ENCODE measurements at places on chromosomes 3 and 15.

DNA sequence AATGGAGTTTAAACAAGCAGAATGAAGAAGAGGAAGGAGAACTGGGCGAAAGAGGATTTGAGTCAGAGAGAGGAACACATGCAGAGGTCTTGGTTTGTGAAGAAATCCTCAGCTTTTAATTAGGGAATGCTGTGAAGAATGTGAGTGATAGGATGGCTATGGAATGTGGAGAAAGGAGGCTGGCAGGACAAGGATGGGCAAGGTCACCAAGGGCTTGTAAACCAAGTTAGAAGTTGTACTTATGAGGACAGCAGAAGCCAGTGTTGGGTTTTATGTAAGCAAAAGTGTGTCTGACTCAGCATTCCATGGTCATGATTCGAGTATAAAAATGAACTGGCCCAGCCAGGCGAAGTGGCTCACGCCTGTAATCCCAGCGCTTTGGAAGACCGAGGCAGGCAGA is 60.0 kb upstream of the IL12A start:
- DNase-seq = no peak

GRCh38 chr3:173411375-173411973 is 13.9 kb downstream of the NLGN1 start:
- DNase-seq = no peak

GRCh38 chr3:106277731-106278130 is 408.9 kb upstream of the CBLB start:
- no peak for DNase-seq

DNA sequence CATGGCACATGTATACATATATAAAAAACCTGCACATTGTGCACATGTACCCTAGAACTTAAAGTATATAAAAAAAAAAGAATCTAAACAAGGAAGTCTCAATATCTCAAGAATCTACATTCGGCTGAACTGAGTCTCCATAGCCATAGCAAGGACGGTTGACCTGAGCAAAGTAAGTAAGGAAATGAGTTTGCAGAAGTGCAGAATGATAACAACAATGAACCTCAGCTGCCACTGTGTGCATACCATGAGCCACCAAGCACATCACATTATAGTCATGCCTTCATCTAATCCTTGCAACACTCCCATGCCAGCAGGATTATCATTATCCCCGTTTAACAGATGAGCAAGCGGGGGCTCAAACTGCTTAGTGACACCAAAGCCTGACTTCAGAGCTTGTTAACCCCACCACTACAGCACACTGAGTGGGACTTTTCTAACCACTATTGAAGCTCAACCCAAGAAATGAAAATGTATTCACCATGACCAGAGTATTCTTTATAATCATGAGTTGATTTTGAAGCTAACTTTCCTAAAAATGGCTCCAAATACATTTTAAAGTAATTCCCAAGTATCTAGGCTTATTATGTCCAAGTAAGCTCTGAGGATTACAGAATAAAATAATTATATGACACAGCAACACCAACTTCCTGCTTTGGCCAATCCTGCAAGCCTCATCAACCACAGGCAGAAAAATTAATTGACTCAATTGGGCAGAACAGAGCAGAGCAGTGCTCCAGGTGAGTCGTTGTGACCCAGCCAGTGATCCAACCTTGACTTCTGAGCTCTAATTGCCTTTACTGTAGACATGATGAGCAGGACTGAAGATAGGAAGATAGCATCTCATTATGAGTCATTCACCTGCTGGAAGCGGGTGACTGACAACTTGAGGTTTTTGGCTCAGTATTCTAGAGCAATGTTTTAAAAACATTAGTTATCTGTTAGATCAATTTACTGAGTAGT is 47.3 kb upstream of the IL12A start:
- DNase-seq = no peak

GRCh38 chr15:47541562-47541961 is 175.7 kb upstream of the SEMA6D start:
- no peak for DNase-seq

GRCh38 chr3:14798231-14798630 is 20.5 kb upstream of the FGD5 start:
- DNase-seq = no peak

DNA sequence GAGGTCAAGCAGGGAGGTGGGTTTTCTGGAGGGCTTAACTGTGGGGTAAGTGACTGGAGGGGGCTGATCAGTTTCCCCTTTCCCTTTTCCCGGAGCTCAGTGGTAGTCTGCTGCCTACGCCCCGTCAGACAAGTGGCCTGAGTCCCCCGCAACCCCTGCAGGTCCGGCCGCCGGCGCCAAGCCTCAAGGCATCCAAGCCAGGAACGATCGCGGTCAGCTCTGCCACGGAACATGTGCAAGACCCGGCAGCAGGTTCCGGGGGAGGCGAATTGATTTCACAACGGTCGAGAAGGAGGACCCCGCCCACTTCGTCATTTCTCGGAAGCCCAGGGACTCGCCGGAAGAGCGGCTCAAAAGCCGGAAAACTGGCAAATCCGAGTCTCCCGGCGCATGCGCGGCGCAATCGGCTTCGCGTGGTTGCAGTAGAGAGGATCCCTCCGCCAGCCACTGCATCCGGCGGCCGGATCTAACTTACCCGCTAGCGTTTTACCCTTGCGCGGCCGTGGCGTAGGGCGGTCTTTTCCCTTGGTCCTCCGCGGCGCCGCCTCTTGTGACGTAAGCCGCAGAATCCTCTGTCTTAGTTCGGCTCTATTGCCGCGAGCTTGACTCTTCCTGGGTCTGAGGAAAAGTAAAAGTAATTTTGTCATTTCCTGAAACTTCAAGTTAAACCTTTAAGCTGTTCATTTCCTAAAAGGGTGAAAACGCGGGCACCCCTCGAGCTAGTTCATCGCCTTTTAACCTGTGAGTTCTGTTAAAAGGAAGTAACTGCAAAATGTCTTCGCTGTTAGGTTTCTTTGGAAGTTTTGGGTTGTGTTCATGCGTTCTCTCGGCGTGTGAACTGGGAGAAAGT is 14.9 kb upstream of the CCNL1 start:
- DNase-seq = peak; percentile 85

DNA sequence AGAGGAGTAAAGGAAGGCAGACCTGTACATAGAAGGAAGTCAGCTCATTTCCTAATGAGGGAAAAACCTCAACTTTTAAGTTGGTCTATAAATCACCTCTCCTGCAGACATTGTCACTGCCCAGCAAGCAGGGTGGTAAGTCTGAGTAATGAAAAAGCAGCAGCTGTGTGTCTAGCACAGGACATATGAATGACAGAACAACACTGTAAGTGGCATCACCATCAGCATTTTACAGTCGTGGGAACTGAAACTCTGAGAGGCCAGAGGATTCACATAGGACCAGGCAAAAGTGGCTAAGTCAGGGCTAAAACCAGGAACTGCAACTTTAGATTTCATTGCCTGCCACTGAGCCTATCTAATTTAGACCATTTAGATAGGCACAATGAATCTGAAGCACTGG is 235.6 kb downstream of the CLSTN2 start:
- DNase-seq = no peak

GRCh38 chr15:84685304-84685703 is 27.3 kb upstream of the NMB start:
- no peak for DNase-seq

DNA sequence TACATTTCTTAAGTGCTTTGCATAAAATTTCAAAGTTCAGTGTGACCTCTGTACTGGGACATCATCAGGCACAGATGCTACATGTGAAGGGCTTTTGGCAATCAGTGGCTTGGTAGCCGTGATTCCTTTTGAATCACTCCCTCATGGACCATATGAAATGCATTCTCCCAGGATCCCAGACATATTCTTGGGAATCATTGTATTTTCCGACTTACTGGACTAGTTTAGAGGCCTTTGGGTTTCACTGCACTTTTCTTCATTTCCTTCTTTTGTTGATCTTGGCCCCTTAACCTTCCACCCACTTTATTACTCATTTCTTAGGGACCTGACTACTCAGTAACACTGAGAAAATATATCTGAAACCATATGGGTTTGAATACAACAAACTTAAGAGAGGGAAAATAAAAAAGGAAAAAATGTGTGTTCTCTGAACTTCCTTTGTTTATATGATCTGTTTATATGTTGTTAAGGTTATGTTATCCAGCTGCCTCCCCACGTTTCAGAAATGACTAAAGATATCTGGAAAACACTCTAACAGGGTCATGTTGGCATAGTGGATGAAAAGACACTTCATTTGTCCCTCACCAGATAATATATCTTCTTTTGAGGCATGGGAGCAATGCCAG is 35.1 kb downstream of the HMG20A start:
- no peak for DNase-seq

GRCh38 chr3:33322412-33322811 is 45.2 kb downstream of the FBXL2 start:
- no peak for DNase-seq

DNA sequence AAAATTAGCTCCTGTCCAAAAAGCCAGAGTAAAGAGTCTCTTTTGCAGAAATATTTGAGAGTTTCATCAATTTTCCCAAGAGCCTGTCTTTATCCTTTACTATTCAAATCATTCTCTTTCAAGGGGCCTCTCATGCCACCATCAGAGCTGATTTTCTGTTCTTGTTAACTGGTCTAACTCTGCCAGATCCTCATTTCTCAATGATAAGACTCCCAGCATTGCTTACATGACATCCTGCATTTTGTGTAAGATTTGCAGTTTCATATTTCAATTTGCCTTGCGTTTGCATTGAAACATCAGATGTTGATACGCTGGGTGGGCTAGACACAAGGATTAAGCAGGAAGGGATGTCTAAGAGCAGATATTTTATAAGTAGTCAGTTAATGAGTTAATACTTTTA is 228.7 kb downstream of the TBL1XR1 start:
- DNase-seq = no peak

- no peak for DNase-seq
These were observed 61.0 kb downstream of the IQSEC1 start for GRCh38 chr3:13012221-13012691.

DNA sequence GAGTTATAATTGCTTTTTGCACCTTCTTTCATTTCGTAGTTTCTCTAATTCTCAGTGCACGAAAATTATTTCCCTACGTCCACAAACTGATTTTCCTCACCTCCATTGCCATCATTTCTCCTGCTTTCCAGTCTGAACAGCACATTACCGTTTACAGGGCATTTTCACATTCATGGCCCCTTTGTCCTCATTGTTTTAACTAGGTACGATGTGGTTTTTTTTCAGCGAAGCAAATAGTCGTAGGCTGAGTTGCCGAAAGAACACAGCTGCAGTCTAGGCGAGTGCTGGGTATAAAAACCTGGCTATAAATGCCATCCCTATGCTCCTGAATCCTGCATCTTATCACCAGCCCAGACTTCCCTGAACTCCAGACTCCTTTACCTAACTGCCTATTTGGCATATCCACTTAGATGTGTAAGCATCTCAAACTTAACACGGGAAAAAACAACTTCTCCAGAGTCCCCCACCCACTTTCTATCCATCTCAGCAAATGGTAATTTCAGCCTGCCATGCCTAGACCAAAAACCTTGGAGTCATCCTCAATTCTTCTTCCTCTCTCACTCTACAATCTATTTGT is 691 bp upstream of the FSIP1 start:
- no peak for DNase-seq

DNA sequence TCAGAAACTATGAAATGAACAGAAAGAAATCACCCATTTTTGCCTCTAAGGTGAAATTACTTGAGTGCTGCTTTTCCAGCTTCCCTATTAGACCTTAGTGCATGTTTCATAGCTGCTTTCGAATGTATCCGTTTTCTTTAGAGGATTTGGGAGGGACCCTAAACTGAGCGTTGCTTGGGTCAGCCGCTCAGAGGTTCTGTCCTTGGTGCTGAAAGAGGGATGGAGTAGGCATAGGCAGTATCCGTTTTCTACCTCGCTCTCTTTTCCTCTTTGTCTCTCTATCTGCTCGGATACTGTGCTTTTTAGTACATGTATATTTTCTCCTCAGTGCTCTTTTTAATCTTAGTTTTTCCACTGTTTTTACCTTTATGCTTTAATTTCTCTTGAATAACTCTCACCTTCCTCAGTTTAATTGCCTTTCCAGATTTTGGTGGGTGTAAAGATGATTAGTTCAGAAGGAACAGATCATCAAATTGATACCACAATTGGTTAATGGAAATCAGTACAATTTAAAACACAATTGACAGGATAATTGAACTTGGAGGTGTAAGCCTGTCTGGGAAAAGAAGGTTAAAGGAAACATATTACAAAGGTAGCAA is at the start of gene DRD3:
DRD3 (minus strand) TSS at position 283 of the 599 bp plus-strand sequence. CDS start 7,060 bp downstream, outside the sequence.
- no peak for DNase-seq

DNA sequence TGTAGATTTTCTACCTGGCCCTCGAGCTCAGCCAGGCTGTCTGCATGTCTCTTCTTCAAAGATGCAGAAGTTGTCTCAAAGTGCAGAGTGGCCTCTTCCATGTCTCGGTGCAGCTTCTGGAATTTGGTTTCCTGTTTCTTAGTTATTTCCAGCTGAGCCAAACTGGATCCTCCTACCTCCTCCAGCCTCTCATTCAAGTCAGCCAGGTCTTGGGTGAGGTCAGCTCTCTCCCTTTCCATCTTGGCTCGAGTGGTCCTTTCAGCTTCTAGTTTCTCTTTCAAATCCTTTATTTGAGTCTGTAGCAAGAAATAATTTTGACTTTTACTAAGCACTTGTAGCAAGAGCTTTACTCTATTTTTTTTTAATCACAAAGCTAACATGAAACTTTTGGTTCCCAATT is 81.8 kb downstream of the MYH15 start:
- no peak for DNase-seq

- no peak for DNase-seq
These were observed 148.8 kb downstream of the ALDH1A2 start for GRCh38 chr15:57916695-57917094.

GRCh38 chr3:160008961-160009360 is 20.3 kb downstream of the IL12A start:
- no peak for DNase-seq

DNA sequence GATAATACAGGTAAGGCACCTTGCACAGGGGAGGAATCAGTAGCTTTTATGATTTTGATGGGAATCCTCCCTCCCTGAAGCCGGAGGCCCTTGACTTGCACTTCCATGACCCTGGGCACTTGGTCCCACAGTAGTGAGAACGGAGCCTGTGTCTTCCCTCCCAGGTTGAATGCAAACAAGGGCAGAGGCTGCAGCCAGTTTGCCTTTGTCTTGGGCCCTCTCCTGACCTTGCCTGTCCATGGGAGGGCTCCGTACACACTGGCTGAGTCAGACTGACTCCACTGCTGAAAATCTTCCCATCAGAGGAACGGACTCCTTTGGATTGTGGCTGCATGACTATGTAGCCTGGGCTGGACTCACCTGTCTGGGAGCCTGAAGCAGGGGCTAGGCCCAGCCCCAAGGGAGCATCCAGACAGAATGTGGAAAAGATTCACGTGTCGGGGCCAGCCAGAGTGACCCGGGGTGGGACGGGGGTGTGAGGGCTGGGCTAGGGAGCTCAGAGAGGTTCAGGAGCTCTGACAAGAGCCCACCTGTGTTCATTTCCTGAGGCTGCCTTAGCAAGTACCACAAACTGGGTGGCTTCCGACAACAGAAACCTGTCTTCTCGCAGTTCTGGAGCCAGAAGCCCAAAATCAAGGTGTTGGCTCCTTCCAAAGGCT is 9.5 kb downstream of the TBC1D21 start:
- no peak for DNase-seq

All from cortex of kidney (tissue), 1 donor.